ENCODE measurements at places on chromosomes 5 and 9.

DNA sequence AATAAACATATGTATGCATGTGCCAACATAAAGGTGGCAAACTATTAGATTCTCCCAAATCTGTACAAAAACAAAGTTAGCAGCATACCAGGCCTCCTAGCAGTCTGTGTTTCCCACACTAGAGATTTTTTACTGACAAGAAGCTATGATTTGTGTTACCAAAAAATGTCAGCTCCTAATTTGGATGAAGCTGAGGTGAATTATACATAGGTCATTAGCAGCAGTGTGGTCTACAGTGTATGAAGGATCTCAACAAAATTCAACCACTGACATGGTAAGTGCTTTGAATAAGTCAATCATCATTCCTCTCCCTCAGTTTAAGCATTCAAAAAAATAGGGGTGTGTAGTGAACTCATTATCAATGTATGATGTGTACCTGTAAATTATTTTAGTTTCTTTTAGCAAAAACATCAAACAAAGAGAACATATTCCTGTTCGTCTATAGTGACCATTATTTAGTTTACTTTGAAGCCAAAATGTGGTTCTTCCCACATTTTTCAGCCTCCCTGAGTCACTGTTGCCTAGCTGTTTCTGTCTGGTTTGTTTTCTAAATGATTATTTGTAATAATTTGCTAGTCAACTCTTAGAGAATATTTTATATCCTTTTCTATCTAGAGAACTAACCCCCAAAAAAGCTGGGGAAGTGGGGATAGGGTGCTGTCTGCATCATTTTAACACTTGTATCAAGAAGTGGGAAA lies 52.1 kb upstream of the RGMB start:
- DNase-seq: no peak

- DNase-seq: no peak
Observed at GRCh38 chr9:125974705-125975104, 227.5 kb downstream of the PBX3 start.

DNA sequence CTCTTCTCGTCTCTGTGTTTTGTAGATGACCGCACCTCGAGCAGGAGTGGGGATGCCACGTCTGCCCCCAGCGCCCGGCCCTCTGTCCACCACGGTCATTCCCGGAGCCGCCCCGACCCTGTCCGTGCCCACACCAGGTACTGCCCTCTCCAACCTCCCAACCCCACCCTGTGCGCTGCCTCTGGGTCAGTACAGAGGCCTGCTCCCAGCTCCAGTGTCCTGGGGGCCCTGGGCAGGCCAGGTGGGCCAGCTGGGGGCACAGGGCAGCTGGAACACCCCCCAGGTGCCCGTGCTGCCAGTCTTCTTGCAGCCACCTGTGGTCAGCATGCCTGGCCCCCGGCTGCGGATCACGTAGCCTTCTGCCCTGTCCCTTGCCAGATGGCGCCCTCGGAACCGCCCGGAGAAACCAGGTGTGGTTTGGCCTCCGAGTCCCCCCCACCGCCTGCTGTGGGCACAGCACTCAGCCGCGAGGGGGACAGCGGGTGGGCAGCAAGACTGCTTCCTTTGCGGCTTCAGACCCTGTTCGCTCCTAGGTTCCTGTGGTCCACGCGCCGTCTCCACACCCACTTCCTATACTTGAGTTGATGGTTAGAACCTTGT lies 133.7 kb downstream of the WNK2 start:
- DNase-seq: no peak

DNA sequence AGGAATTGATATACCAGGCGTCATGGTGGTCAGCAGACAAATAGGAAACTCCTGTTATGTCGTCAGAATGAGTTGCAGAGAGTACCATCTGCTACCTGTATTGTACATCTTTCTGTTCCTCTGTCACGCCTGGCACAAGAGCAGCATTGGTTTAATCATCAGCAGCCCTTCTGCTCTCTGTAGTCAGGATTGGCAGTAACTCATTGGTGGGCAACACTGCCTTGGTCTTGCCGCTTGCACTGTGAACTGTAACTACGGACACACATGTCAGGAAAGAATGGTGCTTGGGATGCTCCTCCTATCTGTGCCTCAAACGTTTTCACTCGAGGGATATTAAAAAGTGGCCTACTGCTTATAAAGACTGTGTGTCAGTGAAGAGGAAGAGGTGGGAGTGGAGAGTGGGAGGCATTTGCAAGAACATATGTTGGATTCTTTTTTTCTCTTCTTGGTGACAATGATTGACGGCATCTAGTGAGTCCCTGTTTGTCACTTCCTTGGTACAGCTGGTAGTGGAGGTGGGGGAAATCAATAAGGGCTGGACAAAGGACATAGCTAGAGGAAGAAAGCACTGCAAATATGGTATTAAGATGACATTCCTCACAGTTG lies 76.6 kb downstream of the F2RL2 start:
- no peak for DNase-seq

GRCh38 chr9:28782630-28783029 lies 1209.3 kb upstream of the C9orf72 start:
- DNase-seq: no peak

- no peak for DNase-seq
Observed at GRCh38 chr5:151357792-151358191, 10.4 kb upstream of the SLC36A2 start.

DNA sequence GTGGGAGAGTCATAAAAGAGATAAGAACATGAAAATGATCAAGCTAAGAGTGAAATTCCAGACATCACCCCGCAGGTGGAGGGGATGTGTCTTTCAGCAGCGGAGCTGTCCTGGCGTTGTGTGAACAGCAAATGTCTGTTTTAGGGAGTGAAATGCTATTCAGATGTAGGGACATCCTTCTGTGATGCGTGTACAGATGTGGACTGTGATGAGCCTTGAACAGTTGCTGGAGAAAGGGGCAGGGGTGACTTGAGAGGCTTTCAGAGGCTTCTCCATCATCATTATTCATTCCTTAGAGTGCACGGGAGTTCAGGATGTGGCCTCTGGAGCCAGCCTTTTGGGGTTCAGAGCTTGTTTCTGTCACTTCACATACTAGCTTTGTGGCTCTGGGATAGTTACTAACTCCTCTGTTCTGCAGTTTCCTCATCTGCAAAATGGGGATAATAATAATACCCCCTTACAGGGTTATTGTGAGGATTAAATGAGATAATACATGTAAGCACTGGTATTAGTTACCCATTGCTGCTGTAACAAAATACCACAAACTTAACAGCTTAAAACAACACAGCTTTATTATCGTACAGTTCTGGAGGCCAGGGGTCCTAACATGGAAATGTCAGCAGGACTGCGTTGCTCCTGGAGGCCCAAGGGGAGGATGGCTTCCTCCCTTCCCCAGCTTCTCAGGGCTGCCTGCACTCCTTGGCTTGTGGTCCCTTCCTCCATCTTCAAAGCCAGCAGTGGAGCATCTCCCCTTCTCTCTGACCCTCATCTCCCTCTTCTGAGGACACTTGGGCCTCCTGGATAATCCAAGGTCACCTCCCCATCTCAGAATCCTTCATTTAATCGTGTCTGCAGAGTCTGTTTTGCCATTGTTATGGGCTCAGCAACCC lies 9.4 kb downstream of the TRAF1 start:
- DNase-seq: no peak

GRCh38 chr5:38994324-38994927 lies 79.8 kb downstream of the RICTOR start:
- no peak for DNase-seq

DNA sequence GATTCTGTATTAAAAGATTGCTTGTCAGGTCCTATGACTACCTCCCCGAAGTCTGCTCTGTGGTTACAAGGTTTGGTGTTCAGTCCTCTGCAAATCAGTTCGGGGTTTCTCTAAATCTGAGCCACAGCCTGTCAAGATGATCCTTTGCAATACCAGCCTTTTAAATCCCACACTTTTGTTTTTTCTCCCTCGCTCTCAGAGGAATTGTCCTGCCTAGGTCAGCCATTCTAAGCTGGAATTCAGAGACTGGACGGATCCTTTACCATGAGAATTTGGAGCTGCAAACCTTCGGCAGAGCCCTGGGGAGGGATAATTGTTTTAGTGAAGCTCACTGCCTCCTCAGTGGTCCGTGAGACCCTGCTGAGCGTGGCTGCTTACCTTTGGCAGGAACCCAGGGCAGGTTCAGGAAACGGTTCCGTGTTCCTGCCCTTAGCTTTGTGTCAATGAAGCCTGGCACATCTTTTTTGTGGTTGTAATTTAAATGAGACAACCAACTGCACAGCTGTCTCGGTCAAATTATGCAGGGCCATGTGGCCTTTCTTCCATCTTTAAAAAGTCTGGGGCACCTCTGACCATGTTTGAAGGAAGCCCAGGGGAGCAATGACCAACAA lies 47.2 kb downstream of the EBF1 start:
- DNase-seq: no peak

GRCh38 chr5:92795633-92796032 lies 785.4 kb downstream of the NR2F1-AS1 start:
- DNase-seq: no peak

- peak; percentile 33 for DNase-seq
Observed at GRCh38 chr5:168047043-168047668, 244.3 kb upstream of the WWC1 start.
